ENCODE measurements at places on chromosomes 1 and 21. TPM values are rescaled to one million over a fixed set of nuclear protein-coding genes. Genes with fewer than 3 reads are reported as not detected.

The PALMD gene
- not detected for total RNA-seq

The KANK4 gene
- total RNA-seq, result not detected

The DRAXIN gene
- total RNA-seq, result 0.10 TPM

The BATF3 gene
- 75.3 TPM for total RNA-seq

The AKNAD1 gene
- total RNA-seq, result not detected

The CADM3 gene
- total RNA-seq, result not detected

The CACHD1 gene
- total RNA-seq, result 0.17 TPM

The BGLAP gene
- 1.9 TPM for total RNA-seq

The GRIK1 gene
- not detected for total RNA-seq

The PRAMEF11 gene
- not detected for total RNA-seq

The ADAMTSL4 gene
- total RNA-seq, result 0.95 TPM

The ERICH3 gene
- not detected for total RNA-seq

The UBL4B gene
- not detected for total RNA-seq

The LCE2A gene
- not detected for total RNA-seq

The BACE2 gene
- total RNA-seq, result 1.9 TPM

The IVL gene
- not detected for total RNA-seq

The NUAK2 gene
- total RNA-seq, result 10.5 TPM

The KCNT2 gene
- not detected for total RNA-seq

The F5 gene
- total RNA-seq, result 17.5 TPM

The MYOC gene
- total RNA-seq, result not detected

The F13B gene
- not detected for total RNA-seq

The CDCA8 gene
- total RNA-seq, result 42.8 TPM

The GNG4 gene
- 3.7 TPM for total RNA-seq

The SERPINC1 gene
- total RNA-seq, result not detected

The HNRNPR gene
- 207 TPM for total RNA-seq

The SELENBP1 gene
- total RNA-seq, result not detected

The OR1C1 gene
- total RNA-seq, result not detected

The OR2T33 gene
- total RNA-seq, result not detected

The KRTAP7-1 gene
- not detected for total RNA-seq

The IGSF3 gene
- total RNA-seq, result 0.83 TPM

The PFKFB2 gene
- 4.9 TPM for total RNA-seq

The BEST4 gene
- total RNA-seq, result 0.49 TPM

The CYP4A11 gene
- total RNA-seq, result not detected

The OR2L3 gene
- not detected for total RNA-seq

The HSPB7 gene
- not detected for total RNA-seq

The LEFTY1 gene
- total RNA-seq, result not detected

The CASQ2 gene
- total RNA-seq, result not detected
